ENCODE measurements at places on chromosomes 11 and 22.

- H3K4me1 ChIP-seq = peaks cover 40% of the 10 kb centered on the region
- DNase-seq = no peak
- H3K36me3 ChIP-seq = no peaks in the 10 kb centered on the region
- H3K27ac ChIP-seq = no peak overlapping the region
- H3K27me3 ChIP-seq = no peaks in the 10 kb centered on the region
Measured at GRCh38 chr11:32905028-32905667, 12.5 kb downstream of the QSER1 start.

GRCh38 chr22:17540481-17540880, 22.8 kb upstream of the SLC25A18 start:
- H3K4me1 ChIP-seq = no peaks in the 10 kb centered on the region
- H3K27ac ChIP-seq = no peak overlapping the region
- H3K27me3 ChIP-seq = no peaks in the 10 kb centered on the region
- H3K4me3 ChIP-seq = no peak overlapping the region
- no peak for DNase-seq
- H3K36me3 ChIP-seq = no peaks in the 10 kb centered on the region

- H3K27ac ChIP-seq = no peak overlapping the region
- H3K4me1 ChIP-seq = peaks cover 5% of the 10 kb centered on the region
- peak; percentile 36 for DNase-seq
- H3K36me3 ChIP-seq = peaks cover 16% of the 10 kb centered on the region
- no peaks in the 10 kb centered on the region for H3K27me3 ChIP-seq
Measured at GRCh38 chr22:23289851-23290724, 109.8 kb downstream of the BCR start.

GRCh38 chr11:116348226-116348625, 424.6 kb downstream of the BUD13 start:
- DNase-seq = no peak
- H3K27ac ChIP-seq = no peak overlapping the region
- no peaks in the 10 kb centered on the region for H3K27me3 ChIP-seq

- peaks cover 17% of the 10 kb centered on the region for H3K27me3 ChIP-seq
- no peaks in the 10 kb centered on the region for H3K36me3 ChIP-seq
- H3K27ac ChIP-seq = no peak overlapping the region
- no peak overlapping the region for H3K4me3 ChIP-seq
- DNase-seq = no peak
- H3K4me1 ChIP-seq = peaks cover 12% of the 10 kb centered on the region
Measured at GRCh38 chr11:130042093-130042591, 27.6 kb upstream of the APLP2 start.

DNA sequence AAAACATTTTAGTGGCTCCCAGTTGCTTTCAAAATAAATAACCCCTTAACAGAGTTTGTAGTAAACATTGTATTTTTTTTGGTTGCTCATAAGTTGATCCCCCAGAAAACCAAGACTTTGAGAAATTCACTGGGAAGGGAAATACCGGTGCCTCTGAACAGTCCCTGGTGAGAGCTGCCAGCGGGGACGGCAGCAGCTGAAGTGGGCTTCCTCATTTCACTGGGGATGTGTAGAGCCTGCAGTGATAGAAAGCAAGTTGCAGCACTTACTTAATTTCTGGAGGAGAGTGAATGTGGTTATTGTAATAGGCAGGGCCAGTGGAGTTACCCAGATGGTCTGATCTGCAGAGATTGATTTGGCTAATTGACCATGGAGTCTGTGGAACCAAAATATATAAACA, 18.6 kb upstream of the MCHR1 start:
- H3K4me1 ChIP-seq = peaks cover 10% of the 10 kb centered on the region
- DNase-seq = no peak
- H3K27me3 ChIP-seq = no peaks in the 10 kb centered on the region

- no peak for DNase-seq
- no peaks in the 10 kb centered on the region for H3K4me1 ChIP-seq
- no peak overlapping the region for H3K4me3 ChIP-seq
- no peaks in the 10 kb centered on the region for H3K36me3 ChIP-seq
- H3K27ac ChIP-seq = no peak overlapping the region
Measured at GRCh38 chr22:49181431-49181830, 646.2 kb downstream of the BRD1 start.

GRCh38 chr22:20517422-20517821, 10.0 kb downstream of the MED15 start:
- DNase-seq = no peak
- H3K27ac ChIP-seq = peak overlapping the region; percentile 53
- peaks cover 61% of the 10 kb centered on the region for H3K4me1 ChIP-seq
- no peaks in the 10 kb centered on the region for H3K27me3 ChIP-seq
- H3K4me3 ChIP-seq = no peak overlapping the region

GRCh38 chr11:46733234-46733633, 14.2 kb downstream of the F2 start:
- no peaks in the 10 kb centered on the region for H3K27me3 ChIP-seq
- H3K36me3 ChIP-seq = no peaks in the 10 kb centered on the region
- no peaks in the 10 kb centered on the region for H3K4me1 ChIP-seq
- H3K27ac ChIP-seq = no peak overlapping the region
- DNase-seq = no peak
- no peak overlapping the region for H3K4me3 ChIP-seq

- no peak overlapping the region for H3K4me3 ChIP-seq
- H3K4me1 ChIP-seq = peaks cover 7% of the 10 kb centered on the region
- peaks cover 25% of the 10 kb centered on the region for H3K27me3 ChIP-seq
- H3K36me3 ChIP-seq = no peaks in the 10 kb centered on the region
Measured at GRCh38 chr22:47854251-47854650, 1091.8 kb downstream of the TBC1D22A start.

GRCh38 chr11:726278-727220, 20.5 kb downstream of the EPS8L2 start:
- no peak overlapping the region for H3K27ac ChIP-seq
- no peaks in the 10 kb centered on the region for H3K27me3 ChIP-seq
- peak overlapping the region; percentile 56 for H3K4me3 ChIP-seq
- H3K36me3 ChIP-seq = no peaks in the 10 kb centered on the region
- H3K4me1 ChIP-seq = peaks cover 17% of the 10 kb centered on the region

DNA sequence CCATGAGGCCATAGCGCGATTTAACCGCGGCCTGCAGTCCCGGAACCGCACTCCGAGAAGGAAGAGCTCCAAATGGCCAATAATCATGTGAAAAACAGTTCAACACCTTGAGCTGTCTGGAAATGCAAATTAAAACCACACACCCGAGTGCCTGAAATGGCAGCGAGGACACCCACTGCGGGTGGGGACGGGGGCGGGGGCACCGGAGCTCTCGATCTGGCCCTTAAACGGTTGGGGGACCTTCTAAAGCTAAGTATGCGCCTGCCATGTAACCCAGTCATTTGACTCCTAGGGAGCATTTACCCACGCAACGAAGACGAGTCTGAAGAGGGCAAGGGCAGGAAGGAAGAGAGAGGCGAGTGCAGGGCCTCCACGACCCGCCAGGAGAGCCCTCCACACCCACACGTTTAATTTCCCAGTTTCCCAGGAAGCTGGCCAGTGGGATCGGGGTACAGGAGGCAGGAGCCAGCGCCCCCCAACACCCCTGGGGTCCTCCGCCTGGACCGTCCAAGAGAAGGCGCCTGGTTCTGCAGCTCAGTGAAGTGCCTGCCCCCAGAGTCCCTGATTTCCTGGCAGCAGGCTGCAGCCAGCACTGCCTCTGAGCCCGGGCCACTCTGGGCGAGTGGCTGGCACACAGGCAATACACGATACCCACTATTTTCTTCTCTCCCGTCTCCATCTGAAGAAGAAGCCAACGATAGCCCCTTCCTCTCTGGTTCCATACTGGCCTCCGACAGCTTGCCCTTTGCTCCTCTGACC, 1.7 kb downstream of the TTLL8 start:
- no peak overlapping the region for H3K4me3 ChIP-seq
- no peaks in the 10 kb centered on the region for H3K36me3 ChIP-seq
- H3K4me1 ChIP-seq = peaks cover 12% of the 10 kb centered on the region
- peaks cover 79% of the 10 kb centered on the region for H3K27me3 ChIP-seq
- DNase-seq = no peak

DNA sequence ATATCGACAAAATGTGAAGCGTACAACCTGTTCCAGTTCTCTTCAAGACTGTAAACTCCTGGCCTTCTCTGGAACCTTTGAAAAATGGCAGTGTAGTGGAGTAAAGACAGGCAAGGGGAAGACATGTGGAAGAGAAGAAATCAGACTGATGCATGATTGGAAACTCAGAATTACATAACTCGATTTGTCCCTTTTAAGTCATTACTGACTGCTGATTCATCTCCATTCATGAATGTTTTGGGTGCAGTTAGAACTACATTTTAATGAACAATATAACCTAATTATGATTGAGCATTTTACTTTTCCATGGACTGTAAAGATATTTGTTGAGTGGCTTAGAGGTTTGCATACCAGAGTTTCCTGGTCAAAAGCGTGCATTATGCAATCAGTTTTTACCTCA, 32.9 kb downstream of the FAT3 start:
- no peak overlapping the region for H3K4me3 ChIP-seq
- no peaks in the 10 kb centered on the region for H3K36me3 ChIP-seq
- H3K27me3 ChIP-seq = no peaks in the 10 kb centered on the region
- no peak for DNase-seq
- no peaks in the 10 kb centered on the region for H3K4me1 ChIP-seq
- no peak overlapping the region for H3K27ac ChIP-seq

DNA sequence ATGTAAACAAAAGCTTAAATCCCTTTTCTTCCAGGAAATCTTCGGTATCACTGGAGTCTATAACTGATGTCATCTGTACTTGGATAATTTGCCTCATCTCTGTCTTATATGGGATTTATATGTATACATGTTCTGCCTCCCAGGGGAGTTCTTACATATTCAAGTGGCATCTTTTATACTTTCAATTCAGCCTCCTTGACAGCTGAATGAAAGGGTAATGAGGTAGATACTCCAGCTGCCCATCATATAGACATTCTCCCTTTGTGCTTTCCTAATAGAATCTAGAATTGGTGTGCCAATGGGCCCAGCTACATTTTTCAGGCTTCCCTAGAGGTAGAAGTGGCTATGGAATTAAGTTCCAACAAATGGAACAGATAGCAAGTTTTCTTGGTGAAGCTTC, 223.8 kb downstream of the LRRC4C start:
- no peaks in the 10 kb centered on the region for H3K4me1 ChIP-seq
- DNase-seq = no peak
- no peaks in the 10 kb centered on the region for H3K27me3 ChIP-seq
- H3K4me3 ChIP-seq = no peak overlapping the region
- H3K36me3 ChIP-seq = no peaks in the 10 kb centered on the region

GRCh38 chr22:44068422-44069191, 44.5 kb downstream of the PARVB start:
- DNase-seq = peak; percentile 86
- H3K27me3 ChIP-seq = no peaks in the 10 kb centered on the region
- peak overlapping the region; percentile 84 for H3K4me3 ChIP-seq
- H3K4me1 ChIP-seq = peaks cover 44% of the 10 kb centered on the region

- no peak overlapping the region for H3K27ac ChIP-seq
- DNase-seq = no peak
- no peaks in the 10 kb centered on the region for H3K36me3 ChIP-seq
- H3K4me1 ChIP-seq = no peaks in the 10 kb centered on the region
- H3K4me3 ChIP-seq = no peak overlapping the region
Measured at GRCh38 chr11:11532574-11532973, 89.2 kb downstream of the GALNT18 start.

DNA sequence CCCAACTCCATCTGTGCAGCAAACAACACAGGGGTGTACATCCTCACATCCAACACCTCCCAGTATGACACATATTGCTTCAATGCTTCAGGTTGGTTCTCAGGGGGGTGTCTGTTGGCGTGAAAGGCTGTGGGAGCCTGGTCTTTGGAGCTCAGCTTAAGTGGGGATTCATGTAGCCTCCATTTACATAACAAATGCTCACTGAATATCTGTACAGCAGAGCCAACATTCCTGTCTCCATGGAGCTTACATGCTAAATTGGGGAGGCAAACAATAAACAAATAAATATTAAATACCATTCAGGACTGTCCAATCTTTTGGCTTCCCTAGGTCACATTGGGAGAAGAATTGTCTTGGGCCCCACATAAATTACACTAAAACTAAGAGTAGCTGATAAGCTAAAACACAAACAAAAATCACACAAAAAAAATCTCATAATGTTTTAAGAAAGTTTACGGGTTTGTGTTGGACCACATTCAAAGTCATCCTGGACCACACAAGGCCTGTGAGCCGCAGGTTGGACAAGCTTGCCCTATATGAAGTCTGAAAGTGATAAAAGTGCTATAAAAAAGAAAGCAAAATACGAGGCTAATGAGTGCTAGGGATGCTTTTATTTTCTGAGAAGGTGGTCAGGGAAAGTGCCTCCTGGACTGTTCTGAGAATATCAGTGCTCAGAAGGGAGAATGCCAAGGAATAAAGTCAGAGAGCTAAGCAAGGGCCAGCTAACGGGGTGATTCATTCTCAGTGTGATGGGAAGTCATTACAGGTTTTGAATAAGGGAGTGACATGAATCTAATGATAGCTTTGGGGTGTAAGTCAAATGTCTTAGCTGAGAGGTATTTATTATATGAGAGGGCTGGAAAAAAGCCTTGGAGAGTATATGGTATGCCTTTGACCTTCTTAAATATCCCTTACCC, 41.6 kb downstream of the CD44 start:
- peak overlapping the region; percentile 42 for H3K4me3 ChIP-seq
- peaks cover 45% of the 10 kb centered on the region for H3K36me3 ChIP-seq
- H3K27me3 ChIP-seq = no peaks in the 10 kb centered on the region
- peaks cover 49% of the 10 kb centered on the region for H3K4me1 ChIP-seq
- H3K27ac ChIP-seq = peak overlapping the region; percentile 68

GRCh38 chr11:64523456-64524157, 67.4 kb upstream of the SLC22A12 start:
- H3K36me3 ChIP-seq = no peaks in the 10 kb centered on the region
- DNase-seq = no peak
- no peak overlapping the region for H3K4me3 ChIP-seq
- H3K4me1 ChIP-seq = no peaks in the 10 kb centered on the region

DNA sequence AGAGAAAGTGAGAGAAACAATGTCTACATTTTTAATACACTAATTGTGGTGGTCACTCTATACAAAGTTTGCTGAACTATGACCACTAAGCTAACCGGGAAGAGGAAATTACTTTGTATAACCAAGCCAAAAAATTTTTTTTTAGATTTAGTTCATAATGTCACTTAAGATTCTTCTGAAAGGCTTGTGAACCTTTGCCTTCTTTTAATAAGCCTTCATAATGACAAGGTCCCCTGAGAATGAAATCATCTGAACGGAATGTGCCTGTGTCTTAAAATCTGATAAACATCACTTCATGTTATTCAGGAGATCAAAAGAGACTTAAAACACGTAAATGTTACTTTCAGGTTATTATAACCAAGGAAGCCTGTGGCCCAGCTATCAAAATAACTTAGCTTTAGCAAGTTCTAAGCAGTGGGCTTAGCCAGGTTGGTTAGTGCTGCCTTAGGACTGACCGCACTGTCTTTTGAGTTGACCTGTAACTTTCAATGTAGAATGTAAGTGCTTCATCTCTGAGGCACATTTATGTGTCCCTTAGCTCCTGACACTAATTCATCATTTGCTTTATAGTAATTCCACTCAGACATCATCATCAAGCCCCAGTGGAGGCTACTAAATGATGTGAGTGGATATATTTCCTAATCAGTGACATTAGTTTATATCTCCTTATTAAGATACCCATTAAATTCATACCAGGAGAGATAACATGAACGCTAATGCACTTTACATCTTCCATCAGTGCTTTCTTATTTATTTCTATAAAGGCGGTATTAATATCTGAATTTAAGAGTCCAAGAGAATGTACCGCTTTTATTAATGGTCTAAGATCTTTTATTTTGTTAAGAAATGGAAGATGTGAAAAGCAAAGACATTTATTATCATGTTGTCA, 122.5 kb downstream of the WNT11 start:
- peaks cover 21% of the 10 kb centered on the region for H3K36me3 ChIP-seq
- H3K27me3 ChIP-seq = no peaks in the 10 kb centered on the region
- H3K4me1 ChIP-seq = peaks cover 24% of the 10 kb centered on the region
- no peak overlapping the region for H3K27ac ChIP-seq
- no peak for DNase-seq

GRCh38 chr11:75513250-75513649, 12.5 kb downstream of the GDPD5 start:
- no peak for DNase-seq
- no peak overlapping the region for H3K27ac ChIP-seq
- peaks cover 67% of the 10 kb centered on the region for H3K4me1 ChIP-seq
